ENCODE measurements at places on chromosomes 1 and 21.
A peak's percentile ranks its signal among the peaks of the same experiment; 100 is the strongest.

GRCh38 chr21:32728456-32728839 is 635 bp upstream of the SYNJ1 start:
- DNase-seq, result no peak

DNA sequence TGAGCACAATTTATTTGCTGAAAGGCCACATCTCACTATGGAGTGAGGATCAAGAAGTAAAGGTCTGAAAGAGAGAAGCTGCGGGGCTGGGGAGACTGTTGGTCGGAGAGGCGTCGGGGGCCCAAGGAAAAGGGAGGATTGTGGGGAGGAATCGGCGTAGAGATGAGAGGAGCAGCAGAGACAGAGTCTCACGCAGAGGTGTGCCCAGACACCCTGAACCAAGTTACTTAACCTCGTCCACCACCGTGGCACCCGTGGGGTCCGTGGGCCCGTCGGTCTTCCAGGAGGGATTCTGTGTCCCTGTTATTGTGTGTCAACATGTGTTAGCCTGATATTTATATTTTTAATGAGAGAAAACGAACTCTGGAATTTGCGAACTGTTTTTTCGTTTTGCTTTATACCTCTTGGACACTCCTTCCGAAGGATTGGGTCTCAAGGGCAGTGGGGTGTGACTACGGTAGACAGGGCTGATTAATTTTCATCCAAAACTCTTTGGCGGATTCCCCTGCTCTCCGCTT is 3.8 kb upstream of the NBPF1 start:
- no peak for DNase-seq

- no peak for DNase-seq
Observed at GRCh38 chr1:183515002-183515689, 42.8 kb downstream of the SMG7 start.

DNA sequence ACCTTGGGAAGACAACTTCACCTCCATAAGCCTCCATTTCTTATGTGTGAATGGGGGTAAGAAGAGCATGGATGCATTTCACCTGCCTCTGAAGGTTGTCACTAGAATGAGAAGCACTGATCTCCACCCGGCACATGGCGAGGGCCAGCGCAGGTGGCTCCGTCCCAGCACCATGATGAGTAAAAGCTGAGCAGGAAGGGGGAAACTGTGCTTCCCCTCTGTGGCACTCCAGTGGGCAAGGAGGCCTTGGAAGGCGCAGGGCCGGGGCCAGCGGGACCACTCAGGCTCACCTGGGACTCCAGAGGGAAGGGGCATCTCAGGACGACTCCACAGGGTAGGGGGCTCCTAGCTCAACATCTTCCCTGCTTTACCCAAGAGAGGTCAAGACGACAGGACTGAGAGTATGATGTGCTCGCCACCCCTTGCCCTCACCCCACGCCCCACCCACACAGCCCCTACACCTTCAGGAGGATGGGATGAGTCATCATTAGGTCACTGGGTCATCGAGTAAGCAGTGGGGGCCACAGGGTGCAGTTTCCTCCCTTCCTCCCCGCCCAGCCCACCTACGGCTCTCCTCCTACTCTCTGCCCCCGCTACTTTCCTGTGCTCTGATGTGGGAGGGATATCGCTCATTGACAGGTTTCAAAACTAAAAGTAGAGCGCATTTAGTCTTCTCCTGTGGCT is 112.1 kb downstream of the HIVEP3 start:
- DNase-seq, result peak; percentile 92

DNA sequence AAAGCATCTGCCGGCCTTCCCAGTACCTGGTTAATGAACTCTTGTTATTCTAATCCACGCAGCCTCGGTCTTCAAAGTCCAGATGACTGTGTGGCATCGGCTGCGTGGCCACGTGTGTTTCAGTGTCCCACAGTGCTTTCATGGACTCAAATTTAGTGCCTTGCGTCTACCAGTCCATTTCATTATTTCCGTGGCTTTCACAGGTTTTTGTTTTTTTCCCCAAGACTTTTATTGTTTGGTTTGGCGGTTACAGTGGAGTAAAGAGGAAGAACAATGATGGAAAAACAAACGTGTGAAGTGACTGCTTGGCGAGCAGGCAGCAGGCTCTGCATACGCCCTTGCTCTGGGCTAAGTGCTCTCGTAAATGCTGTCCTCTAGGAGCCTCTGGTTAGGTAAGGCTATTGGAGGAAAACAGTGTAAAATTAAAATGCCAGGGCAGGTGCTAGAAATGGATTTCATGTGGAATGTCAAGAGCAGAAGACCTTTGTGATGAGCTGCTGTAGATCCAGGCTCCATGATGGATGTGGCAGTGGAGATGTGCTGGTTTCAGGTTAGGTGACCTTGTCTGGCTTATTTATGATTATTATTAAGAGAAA is 536.3 kb downstream of the KIF26B start:
- no peak for DNase-seq

GRCh38 chr21:41536076-41536826 is 28.3 kb upstream of the TMPRSS2 start:
- DNase-seq, result no peak

- no peak for DNase-seq
Observed at GRCh38 chr21:46318464-46318845, 5.2 kb downstream of the C21orf58 start.

DNA sequence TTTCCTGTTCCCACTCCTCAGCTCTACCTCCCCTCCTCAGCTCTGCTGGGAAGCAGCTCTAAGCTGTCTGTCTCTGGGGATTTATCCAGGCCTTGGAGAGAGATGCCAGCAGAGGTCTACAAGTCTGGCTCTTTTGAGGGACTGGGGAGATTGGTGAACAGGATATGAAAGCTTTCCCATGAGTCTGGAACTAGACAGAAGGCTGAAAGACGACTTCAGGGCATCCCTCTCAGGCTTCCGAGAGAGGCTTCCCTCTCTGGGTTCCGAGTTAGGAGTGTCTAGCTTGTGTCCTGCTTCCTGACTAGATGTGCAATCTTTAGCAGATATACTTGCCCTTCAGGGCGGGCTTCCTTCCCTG is 733 bp downstream of the TMEM35B start:
- DNase-seq, result no peak

Measured in NK-92 treated with Interleukin-12 subunit alpha and Interleukin-12 subunit beta, amount 100 ng/mL, for 24 hours (cell line).